ENCODE measurements at places on chromosomes 3 and 15.

DNA sequence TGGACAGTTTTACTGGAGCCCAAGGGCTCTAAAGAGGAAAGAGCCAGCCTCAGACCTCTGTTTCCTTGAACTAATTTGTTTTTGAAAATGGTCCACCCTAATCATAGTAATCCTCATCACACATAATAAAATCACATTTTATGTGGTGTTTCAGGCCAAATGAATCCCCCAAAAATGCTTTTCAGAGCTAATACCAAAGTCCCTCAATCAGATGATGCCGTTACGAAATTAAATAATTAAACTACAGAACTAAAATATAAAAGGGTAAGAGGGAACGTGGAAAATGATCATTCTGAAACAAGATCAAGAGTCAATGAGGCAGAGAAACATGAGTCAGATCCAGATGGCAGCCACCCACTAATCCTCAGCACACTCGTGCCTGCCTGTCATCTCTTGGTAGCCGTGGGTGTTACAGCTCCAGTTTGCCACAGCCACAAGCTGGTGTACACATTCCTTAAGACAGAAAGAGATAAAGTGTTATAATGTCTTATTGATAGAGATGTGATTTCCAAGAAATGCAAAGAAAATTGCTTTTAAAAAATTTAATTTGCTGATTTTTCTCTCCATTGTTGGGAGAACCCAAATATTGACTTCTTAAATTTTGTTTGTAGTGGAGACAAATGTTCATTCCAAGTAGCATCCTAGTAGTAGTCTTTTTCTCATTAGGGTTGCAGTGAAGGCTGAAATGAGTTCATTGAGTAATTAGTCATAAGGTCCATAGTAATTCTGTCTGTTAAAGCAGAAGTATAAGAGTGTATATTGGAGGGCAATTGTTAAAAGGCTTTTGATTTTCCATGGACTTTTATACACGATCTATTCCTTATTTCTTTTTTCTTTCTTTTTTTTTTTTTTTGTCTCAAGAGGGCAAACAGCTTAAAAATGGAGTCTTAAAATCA is 104.2 kb downstream of the AGBL1 start:
- no peak for DNase-seq

DNA sequence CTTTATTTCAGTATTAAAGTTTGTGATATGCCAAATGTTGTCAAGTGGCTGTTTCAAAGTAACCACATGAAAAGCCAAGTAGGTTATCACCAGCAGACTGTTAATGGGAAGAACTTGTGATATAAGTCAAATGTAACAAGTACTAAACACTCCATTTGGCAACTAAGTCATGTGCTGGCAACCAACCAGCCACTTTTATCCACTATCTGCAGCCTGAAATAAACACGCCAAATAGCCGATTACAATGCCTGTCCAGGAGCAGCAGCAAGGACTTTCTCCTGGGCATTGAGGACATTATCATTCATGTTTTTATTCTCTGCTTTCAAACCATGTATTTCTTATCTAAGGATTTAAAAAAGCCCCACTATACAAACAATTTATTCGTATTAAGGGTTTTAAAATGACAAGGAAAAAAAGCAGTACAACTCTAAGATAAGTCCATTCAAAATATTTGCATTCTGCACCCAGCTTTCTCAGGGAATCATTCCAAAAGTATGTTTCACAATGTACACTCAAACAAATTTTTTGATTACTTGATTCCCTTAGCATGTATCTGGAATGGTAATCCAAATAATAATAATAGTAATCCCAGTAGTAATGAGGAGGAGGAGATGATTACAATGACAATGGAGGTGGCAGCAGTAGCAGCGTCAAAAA is 448.6 kb downstream of the ERC2 start:
- DNase-seq: no peak

DNA sequence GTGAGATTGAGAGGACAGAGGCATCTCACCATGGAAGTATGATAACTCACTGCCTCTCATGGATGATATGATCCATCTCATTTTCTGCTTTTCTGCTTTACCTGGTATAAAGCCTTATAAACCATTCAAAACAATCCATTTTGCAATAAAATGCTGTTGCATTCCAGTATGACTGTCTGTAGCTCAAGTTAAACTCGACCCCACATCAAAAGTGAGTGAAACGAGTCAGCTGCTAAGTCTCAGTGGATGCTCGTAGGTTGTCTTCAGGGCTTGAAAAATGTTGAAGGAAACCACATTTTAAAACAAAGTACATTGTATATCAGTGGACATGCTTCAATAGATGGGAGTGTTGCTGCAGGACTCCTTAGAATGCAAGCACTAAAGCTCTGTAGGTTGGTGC is 839.0 kb downstream of the TUSC7 start:
- no peak for DNase-seq

DNA sequence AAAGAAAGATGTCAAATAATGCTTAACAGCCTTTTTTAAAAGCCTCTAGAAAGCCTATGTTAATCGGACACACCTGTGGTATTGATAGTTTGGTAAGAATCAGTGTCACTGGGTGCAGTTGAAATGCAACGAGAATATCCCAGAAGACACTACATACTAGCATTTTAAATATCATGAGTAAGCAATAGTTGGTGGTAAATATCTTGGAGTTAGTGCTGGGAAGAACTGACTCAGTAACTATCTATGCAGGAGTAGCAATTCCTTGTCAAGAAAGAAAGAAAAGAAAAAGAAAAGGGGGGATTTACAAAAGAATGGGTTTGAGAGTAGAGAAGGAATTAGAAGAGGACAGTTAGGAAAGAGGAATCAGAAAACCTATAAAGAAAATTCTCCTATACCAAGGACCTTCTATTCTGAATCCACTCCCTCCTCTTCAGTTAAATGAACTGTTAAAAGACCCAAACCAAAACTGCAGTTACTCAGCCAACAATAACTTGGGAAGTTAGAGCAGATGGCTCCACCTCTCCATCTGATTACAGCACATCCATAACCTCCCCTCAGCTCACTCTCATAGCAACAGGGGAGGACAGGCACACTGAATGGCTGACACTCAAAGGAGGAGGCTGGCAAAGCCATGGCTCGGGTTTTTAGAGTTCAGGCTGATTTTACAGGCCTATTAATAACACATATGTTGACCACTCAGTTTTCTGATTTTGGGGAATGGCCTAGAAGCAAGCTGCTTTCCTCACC is 207.6 kb upstream of the MDFIC2 start:
- DNase-seq: no peak

DNA sequence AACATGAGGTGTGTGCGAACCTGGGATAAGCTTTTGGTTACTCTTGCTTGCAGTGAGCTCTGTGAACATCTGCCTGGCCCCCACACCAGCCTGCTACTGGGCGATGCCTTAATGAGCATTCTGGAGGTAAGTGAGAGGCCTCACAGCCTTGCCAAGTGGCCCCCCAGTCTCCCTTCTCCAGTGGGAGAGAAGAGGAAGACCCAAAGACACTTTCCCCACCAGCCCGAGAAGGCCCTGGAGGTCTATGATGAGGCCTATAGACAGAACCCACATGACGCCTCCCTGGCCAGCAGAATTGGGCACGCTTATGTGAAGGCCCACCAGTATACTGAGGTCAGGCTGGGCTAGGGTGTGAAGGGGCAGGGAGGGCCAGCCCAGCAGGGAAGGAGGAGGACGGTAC is 22.5 kb downstream of the TTC21A start:
- no peak for DNase-seq

GRCh38 chr3:71546821-71547220 is 36.7 kb downstream of the FOXP1 start:
- no peak for DNase-seq

DNA sequence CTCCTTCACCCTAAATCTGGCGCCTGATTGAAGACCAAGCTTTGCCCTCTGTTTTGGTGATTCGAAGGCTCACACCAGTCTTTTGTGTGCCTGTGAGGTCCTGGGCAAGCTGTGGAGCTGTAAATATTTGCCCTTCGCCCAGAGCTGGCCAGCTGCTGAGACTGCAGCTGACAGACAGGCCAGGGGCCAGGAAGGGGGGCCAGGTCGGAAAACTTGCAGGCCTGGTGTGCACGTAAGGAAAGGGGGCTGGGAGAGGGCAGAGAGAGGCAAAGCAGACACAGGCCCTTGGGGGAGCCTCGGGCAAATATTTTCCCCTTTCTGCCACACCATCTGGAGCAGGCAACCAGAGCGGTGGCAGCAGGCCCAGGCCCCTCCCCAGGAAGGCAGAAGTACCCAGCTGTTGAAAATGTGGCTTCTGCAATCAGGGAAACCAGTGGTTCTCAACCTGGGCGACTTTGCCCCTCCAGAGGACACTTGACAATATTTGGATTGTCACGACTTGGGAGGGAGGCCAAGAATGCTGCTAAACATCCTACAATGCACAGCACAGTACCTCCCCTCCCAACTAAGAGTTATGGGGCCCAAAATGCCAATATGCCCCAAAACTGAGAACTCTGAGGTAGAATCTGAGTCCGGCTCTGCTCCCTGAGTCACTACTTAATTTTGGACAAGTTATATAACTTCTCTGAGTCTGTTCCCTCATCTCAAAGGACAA is 2.5 kb downstream of the PDZRN3 start:
- DNase-seq: no peak

- peak; percentile 74 for DNase-seq
Measured at GRCh38 chr3:46276497-46277099, 34.3 kb downstream of the CCR3 start.

DNA sequence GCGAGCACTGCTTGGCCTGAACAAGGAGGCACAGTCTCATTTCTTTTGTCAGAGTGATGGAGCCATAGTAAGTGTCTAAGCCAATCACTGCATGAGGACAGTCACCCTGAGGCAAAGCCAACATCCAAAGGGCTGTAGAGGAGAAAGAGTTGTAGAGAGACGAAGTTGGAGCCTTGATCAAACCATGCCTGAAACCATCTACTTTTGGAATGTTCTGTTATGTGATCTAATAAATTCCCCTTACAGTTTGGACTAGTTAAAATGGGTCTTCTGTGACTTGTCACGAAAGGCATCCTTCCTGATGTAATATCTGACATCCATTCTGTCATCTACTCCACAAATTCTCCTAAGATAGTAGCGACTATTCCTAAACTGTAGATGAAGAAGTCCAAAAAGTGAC is 128.3 kb downstream of the FBLN2 start:
- DNase-seq: no peak

DNA sequence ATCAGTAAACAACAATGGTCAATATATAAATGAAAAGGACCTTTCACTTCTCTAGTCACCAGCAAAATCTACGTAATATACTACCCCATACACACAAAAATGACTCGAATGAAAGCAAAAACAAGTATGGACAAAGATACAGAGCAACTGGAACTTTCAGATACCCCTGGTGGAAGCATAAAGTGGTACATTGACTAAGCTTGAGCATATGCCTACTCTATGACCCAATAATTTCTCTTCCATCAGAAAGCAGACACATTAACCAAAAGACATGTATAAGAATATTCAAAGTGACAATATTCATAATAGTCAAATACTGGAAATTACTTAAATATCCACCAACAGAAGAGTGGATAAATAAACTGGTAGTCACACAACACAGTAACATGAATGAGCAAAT is 86.0 kb downstream of the EFL1 start:
- no peak for DNase-seq

GRCh38 chr3:186929685-186930084 is 641 bp upstream of the ST6GAL1 start:
- no peak for DNase-seq

- DNase-seq: no peak
Measured at GRCh38 chr3:154758109-154758868, 321.8 kb upstream of the MME start.

- DNase-seq: no peak
Measured at GRCh38 chr3:172816281-172816680, 65.8 kb downstream of the ECT2 start.

- DNase-seq: no peak
Measured at GRCh38 chr15:66144978-66145725, 108.4 kb downstream of the MEGF11 start.

DNA sequence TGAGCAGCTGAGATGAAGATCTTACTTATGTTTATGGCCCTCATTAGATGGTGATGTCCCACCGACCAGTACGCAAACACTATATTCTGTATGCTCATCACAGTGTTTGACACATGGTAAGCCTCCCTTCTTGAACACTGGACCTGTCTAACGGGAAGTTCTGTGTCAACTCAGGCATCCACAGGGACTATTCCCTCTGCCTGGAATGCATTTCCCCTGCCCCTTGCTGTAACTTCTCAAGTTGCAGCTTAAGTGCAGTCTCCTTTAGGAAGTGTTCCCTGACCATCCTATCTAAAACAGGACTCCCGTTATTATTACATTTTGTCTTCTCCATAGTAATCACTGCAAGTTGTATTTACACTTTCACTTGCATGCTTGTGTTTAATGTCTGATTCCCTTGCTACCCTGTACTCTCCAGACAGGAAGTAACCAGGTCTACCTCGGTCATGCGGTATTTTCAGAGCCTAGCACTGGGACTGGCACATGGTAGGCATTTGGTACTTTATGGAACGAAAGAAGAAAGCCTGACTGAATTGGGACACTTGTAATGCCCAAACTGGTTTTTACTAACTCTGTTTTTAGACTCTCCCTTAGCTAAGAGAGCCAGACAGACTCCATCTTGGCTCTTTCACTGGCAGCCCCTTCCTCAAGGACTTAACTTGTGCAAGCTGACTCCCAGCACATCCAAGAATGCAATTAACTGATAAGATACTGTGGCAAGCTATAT is 8.7 kb downstream of the DET1 start:
- DNase-seq: peak; percentile 28

- DNase-seq: no peak
Measured at GRCh38 chr3:38916706-38917105, 100.7 kb upstream of the SCN10A start.

GRCh38 chr3:22284559-22284958 is 533.5 kb upstream of the ZNF385D start:
- DNase-seq: no peak

GRCh38 chr15:55897560-55898336 is 95.7 kb downstream of the NEDD4 start:
- peak; percentile 29 for DNase-seq

DNA sequence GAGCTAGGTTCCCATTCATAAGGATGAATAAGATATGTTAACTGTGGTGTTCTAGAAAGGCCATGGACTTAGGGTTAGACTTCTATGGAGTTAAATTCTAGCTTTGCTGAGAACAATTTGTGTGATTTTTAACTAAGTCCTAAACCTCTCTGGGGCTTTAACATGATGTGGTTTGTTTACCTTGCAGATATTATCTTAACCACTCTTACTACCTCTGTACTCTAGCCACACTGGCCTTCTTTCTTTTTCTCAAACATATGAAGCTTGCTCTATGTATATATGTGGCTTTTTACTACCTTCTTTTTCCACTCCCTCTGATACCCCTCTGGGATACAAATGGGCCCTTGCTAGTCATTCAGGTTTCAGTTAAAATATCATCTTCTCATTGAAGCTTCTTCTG is 108.4 kb downstream of the ZNF609 start:
- no peak for DNase-seq

DNA sequence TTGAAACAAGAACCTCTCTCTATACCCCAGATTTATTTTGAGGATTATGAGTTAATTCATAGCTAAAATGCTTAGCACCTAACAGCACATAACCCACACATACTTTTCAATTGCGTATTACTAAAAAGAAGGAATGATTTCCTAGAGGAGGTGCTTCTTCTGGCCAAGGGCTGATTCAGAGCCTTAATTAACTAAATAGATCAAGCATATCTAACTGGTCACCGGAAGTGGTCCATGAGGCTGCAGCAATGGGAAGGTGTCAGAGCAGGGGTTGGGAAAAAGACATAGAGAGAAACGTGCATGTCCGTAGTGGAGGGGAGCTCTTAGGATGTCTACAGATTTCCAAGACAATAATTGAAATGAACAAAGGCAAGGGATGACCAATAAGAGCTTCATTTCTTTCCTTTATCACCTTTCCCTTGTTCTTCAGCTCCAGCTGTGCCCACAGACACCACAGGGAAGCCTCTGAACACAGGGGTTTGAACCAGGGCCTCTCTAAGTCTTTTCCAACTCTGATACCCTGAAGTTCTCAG is 467 bp downstream of the HGD start:
- no peak for DNase-seq

- no peak for DNase-seq
Measured at GRCh38 chr15:78933823-78934654, 10.8 kb downstream of the CTSH start.
